ENCODE measurements at places on chromosomes 1 and 21. TPM values are rescaled to one million over a fixed set of nuclear protein-coding genes. Genes with fewer than 3 reads are reported as not detected.

The DEGS1 gene
- total RNA-seq, result 32.3 TPM

The CRNN gene
- total RNA-seq, result not detected

The IL19 gene
- not detected for total RNA-seq

The TPM3 gene
- total RNA-seq, result 597 TPM

The RAVER2 gene
- 3.1 TPM for total RNA-seq

The NBPF9 gene
- 14.6 TPM for total RNA-seq

The F3 gene
- total RNA-seq, result not detected

The DNAJC28 gene
- total RNA-seq, result 0.56 TPM

The SEMA6C gene
- 3.4 TPM for total RNA-seq

The PPIAL4G gene
- not detected for total RNA-seq

The ZNF683 gene
- 1.3 TPM for total RNA-seq

The ELF3 gene
- 0.27 TPM for total RNA-seq

The HES2 gene
- total RNA-seq, result 0.29 TPM

The LRRC38 gene
- total RNA-seq, result not detected

The IRF6 gene
- 1.2 TPM for total RNA-seq

The LIPI gene
- not detected for total RNA-seq

The ETV3L gene
- not detected for total RNA-seq

The SAMSN1 gene
- total RNA-seq, result 66.7 TPM

The CCDC181 gene
- total RNA-seq, result not detected

The NPHS2 gene
- total RNA-seq, result not detected

The MFAP2 gene
- not detected for total RNA-seq

Measured in activated CD8-positive, alpha-beta T cell treated with anti-CD3 and anti-CD28 coated beads for 36 hours (primary cell).